ENCODE measurements at places on chromosomes 12 and 14. TPM values are rescaled to one million over a fixed set of nuclear protein-coding genes. Genes with fewer than 3 reads are reported as not detected.

DNA sequence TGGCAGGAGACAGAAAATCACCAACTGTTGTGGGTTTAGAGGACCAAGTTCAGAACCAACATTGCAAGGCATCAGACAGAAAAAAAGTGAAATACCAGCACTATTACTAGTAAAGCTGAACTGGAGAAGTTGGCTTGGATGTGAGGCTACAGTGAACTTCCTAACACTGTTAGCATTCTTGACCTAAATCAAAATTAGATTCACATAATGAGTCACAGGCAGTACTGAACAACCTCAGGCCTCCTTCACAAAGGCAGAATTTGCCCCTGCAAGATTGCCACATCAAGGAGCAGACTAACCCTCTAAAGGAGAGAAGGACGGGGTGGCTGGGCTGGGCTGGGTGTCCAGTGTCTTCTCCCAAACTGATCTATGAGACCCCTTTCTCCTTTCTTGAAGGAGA, 539.7 kb downstream of the SNAPC1 start:
- no peaks in the 10 kb centered on the region for H3K36me3 ChIP-seq
- no peak for DNase-seq
- no peaks in the 10 kb centered on the region for H3K4me1 ChIP-seq
- H3K4me3 ChIP-seq, result no peak overlapping the region
- no peaks in the 10 kb centered on the region for H3K27me3 ChIP-seq
- H3K27ac ChIP-seq, result no peak overlapping the region

- peaks cover 3% of the 10 kb centered on the region for H3K4me1 ChIP-seq
- H3K4me3 ChIP-seq, result no peak overlapping the region
- H3K27me3 ChIP-seq, result no peaks in the 10 kb centered on the region
- H3K27ac ChIP-seq, result no peak overlapping the region
- no peak for DNase-seq
Measured at GRCh38 chr14:68403191-68404145, 389.4 kb downstream of the ZFP36L1 start.

Gene IL22
- not detected for polyA plus RNA-seq

- H3K27ac ChIP-seq, result peak overlapping the region; percentile 47
- H3K27me3 ChIP-seq, result no peaks in the 10 kb centered on the region
- no peaks in the 10 kb centered on the region for H3K4me1 ChIP-seq
- no peak overlapping the region for H3K4me3 ChIP-seq
- no peak for DNase-seq
- H3K36me3 ChIP-seq, result no peaks in the 10 kb centered on the region
Measured at GRCh38 chr12:110115675-110116074, 8.5 kb upstream of the IFT81 start.

DNA sequence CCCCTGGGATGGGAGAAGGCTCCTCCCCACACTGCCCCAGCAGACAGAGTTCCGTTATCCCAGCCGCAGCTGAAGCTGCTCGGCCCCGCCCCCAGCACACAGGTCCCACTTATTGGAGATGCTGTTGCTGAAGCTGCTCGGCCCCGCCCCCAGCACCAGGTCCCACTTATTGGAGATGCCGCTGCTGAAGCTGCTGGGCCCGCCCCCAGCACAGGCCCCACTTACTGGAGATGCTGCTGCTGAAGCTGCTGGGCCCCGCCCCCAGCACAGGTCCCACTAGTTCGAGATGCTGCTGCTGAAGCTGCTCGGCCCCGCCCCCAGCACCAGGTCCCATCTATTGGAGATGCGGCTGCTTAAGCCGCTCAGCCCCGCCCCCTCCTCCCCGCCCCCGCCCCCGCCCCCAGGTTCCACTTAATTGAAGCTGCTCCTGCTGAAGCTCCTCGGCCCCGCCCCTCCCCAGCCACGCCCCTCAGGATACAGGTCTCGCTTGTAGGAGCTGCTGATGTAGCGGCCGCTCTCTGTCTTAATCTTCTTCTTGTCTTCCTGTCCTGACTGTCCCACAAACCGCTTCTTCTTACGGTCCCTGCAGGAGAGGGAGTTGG, 12.0 kb downstream of the CFAP73 start:
- no peaks in the 10 kb centered on the region for H3K4me1 ChIP-seq
- peaks cover 4% of the 10 kb centered on the region for H3K36me3 ChIP-seq
- no peak for DNase-seq
- H3K4me3 ChIP-seq, result no peak overlapping the region
- no peaks in the 10 kb centered on the region for H3K27me3 ChIP-seq
- no peak overlapping the region for H3K27ac ChIP-seq

DNA sequence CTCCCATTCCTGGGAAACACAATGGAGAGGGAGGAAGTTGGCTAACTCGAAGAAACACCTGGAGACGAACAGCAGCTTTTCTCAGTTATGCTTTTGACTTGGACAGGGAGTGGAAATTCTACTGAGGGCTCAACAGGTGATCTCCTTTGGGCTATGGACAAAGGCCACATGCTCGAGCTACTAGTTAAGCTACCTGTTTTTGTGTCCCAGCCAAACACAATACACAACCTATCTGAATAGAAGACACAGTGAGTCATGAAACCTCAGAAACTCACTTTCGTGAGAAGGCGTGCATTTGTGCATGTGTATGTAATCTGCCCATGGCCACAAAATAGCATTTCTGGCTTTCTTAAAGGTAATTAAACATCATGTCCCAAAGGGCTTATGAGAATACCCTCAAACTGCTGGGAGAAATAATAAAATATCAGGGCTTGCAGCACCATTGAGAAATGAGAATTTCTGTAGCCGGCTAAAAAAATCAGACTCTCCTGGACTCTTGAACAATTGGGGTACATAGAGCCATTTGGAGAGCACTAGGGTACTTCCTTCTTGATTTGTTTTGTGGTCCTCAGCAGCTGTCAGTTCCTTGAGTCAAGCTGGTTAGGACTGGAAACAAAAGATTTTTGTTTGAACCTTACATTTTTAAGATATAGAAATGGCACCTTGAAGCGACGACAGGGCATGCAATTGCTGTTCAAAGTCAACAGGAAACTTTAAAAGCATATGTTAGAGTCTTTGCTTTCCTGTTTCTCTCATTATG, 85.5 kb upstream of the PTHLH start:
- H3K36me3 ChIP-seq, result no peaks in the 10 kb centered on the region
- no peak overlapping the region for H3K27ac ChIP-seq
- no peaks in the 10 kb centered on the region for H3K27me3 ChIP-seq
- no peak for DNase-seq

DNA sequence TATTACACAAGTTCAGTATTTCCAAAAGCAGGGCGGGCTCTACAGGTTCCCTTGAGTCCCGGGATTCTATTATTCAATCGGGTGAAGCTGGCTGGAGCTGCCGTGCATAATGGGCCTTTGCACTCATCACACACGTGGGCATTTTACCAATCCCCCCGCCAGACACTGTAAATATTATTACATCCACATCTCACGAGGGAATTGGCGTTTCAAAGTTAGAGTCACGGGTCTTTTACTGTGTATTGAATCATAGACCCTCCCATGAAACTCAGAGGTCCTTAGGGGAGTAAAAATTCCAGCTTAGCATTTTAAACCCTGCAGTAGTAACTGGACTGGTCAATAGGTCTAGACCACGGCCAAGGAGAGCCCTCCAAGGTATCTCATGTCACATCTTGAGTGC, 70.3 kb downstream of the MAP1LC3B2 start:
- no peaks in the 10 kb centered on the region for H3K36me3 ChIP-seq
- H3K4me1 ChIP-seq, result no peaks in the 10 kb centered on the region
- no peak overlapping the region for H3K27ac ChIP-seq
- DNase-seq, result no peak

DNA sequence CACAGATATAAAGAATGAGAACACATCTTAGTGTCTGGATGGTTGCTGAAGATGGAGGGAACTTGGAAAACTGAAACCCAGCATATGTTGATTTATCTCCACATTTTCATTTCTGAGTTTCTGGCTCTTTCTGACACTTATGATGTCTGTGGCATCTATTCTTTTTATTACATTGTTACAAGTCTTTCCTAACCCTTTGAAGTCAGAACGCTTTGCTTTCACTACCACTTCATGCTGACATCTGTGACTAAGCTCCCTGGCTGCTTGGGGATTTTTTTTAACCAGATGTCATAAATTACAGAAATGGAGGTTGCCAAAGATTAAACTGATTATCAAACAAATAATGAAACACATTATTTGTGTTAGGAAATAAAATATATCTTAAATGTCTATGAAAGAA, 188.7 kb downstream of the KITLG start:
- no peak overlapping the region for H3K27ac ChIP-seq
- H3K27me3 ChIP-seq, result no peaks in the 10 kb centered on the region
- H3K4me1 ChIP-seq, result no peaks in the 10 kb centered on the region
- no peaks in the 10 kb centered on the region for H3K36me3 ChIP-seq
- no peak for DNase-seq

DNA sequence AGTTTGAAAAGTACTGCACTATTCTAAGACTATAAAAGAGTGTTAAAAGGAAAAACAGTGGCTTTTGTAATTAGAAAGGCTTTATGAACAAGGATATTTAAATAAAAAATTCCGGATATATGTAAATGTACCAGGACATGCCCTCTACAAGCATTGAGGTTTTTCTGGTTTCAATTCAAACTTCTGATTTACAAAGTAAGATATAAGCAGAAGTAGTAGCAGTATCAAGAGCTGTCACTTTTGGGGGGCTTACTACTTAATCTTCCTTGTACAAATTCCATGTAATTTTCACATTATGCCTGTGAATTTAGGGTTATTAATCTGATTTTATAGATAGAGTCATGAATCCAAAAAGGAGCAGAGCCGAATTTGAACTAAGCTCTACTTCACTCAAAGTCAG, 170.3 kb upstream of the ATP2B1 start:
- H3K4me1 ChIP-seq, result no peaks in the 10 kb centered on the region
- no peaks in the 10 kb centered on the region for H3K36me3 ChIP-seq
- no peak for DNase-seq
- H3K27ac ChIP-seq, result no peak overlapping the region
- H3K4me3 ChIP-seq, result no peak overlapping the region

Gene LRCOL1
- polyA plus RNA-seq, result not detected

Gene CCNT1
- 7.4 TPM for polyA plus RNA-seq

DNA sequence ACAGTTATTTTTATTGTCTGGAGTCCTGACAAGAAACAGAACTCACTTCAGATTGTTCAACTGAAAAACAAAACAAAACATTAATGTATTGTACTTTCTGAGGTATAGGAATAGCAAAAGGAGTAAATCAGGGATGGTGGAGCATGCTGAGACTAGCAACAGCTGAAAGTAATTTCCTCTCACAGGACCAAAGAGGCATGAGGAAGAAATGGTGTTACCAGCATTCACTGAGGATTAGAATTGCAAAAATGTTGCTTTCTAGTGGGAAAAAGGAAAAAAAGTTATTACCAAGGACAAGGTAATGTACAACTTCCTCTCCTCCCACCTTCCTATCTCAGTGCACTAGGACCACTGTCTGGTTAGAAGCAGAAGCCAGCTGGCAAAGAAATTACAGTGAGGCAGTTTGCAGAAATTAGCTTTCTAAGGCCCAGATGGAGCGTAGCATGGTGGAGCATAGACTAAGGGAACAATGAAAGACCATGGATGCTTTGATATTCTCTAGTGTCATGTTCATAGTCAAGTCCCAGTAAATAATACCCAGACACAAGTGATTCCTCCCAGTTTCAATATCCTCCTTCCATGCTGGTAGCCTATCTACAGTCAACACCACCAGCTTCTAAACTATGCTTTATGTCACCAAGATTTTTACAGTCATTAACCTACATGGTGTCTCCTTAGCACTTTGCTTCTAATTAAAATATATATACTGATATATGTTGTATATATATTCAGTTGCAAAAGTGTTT, 133.7 kb upstream of the DCN start:
- no peak for DNase-seq
- H3K27ac ChIP-seq, result no peak overlapping the region
- H3K4me3 ChIP-seq, result no peak overlapping the region
- no peaks in the 10 kb centered on the region for H3K27me3 ChIP-seq
- no peaks in the 10 kb centered on the region for H3K36me3 ChIP-seq

GRCh38 chr12:99985129-99985570, 414 bp upstream of the ANKS1B start:
- no peaks in the 10 kb centered on the region for H3K27me3 ChIP-seq
- H3K4me3 ChIP-seq, result peak overlapping the region; percentile 92
- no peak for DNase-seq

- peak within 1 kb of the TSS; percentile 49 for H3K27ac ChIP-seq
- H3K4me1 ChIP-seq, result no peaks in the 10 kb centered on the region
- H3K36me3 ChIP-seq, result no peaks in the 10 kb centered on the region
- DNase-seq, result peak; percentile 75
Measured at GRCh38 chr14:21070083-21070609, at the start of gene ARHGEF40. Gene ARHGEF40 (plus strand): TSS chr14:21070304. CDS start chr14:21070397, 93 bp downstream.

Gene KRT74
- not detected for polyA plus RNA-seq

GRCh38 chr12:100820314-100820713, 25.7 kb downstream of the ANO4 start:
- no peaks in the 10 kb centered on the region for H3K4me1 ChIP-seq
- H3K36me3 ChIP-seq, result no peaks in the 10 kb centered on the region
- no peak overlapping the region for H3K4me3 ChIP-seq

- no peak overlapping the region for H3K4me3 ChIP-seq
- H3K27ac ChIP-seq, result peak overlapping the region; percentile 19
- H3K27me3 ChIP-seq, result no peaks in the 10 kb centered on the region
- DNase-seq, result no peak
Measured at GRCh38 chr14:68208218-68208617, 388.6 kb downstream of the RAD51B start.

DNA sequence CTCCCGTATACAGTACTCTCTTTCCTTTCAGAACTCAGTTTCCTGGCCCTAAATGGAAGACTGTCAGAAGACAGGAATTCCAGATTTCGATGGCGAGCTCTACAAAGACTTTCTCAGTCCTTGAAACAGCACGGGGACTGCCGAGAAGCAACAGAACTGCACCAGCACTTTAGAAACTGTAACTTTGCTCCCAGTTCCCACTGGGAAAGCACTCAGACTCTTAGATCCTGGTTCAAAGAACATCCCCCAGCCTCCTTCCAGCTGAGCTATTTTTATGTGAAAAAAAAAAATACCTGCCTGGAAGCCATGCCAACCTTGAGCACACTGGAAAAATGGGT, 1.8 kb downstream of the PXN start:
- H3K27ac ChIP-seq, result peak overlapping the region; percentile 76
- H3K27me3 ChIP-seq, result no peaks in the 10 kb centered on the region
- no peaks in the 10 kb centered on the region for H3K36me3 ChIP-seq
